ENCODE measurements at places on chromosomes 16 and 17.
A peak's percentile ranks its signal among the peaks of the same experiment; 100 is the strongest.

GRCh38 chr17:50641357-50641756 lies 6.7 kb downstream of the ABCC3 start:
- DNase-seq: no peak

- DNase-seq: peak; percentile 66
Measured at GRCh38 chr17:29140631-29141513, 39.3 kb downstream of the MYO18A start.

DNA sequence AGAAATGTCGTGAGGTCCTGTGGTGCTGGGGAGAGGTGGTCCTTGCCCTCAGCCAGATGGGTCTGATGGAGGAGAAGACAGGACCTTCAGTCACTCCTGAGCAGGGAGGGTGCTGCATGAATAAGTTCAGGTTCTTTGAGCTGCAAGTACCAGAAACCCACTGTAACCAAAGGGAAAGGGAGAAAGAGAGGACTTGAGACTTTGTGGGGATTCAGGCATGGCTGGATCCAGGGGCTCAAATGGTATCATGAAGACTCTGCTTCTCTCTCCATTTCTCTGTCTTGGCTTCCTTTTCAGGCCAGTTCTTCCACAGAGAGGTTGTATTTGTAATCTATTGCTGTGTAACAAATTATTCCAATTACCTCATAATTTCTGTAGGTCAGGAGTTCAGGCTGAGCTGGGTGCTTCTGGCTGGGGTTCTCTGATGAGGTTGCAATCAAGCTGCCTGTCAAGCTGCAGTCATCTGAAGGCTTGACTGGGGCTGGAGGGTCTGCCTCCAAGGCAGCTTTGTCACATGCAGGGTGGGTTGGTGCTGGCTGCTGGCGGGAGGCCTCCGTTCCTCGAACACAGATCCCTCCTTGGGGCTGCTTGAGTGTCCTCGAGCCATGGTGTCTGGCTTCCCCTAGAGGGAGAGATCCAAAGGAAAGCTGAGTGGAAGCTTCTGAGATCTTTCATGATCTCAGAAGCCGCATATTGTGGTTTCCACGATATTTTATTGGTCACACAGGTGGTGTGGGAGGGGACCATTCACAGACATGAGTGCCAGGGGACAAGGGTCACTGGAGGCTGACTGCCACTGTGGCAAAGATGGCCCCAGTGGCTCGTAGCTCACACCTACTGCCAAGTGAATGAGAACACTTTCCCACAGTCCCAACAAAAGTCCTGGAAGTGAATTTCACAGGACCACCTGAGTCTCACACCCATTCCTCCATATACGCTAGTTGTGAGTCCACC lies 5.9 kb upstream of the ADCY7 start:
- no peak for DNase-seq

- no peak for DNase-seq
Measured at GRCh38 chr17:61362852-61363600, 36.6 kb upstream of the TBX2 start.

- DNase-seq: peak; percentile 44
Measured at GRCh38 chr17:78351449-78352006, 8.3 kb downstream of the SOCS3 start.

- no peak for DNase-seq
Measured at GRCh38 chr16:4113358-4114256, 2.6 kb downstream of the ADCY9 start.

- no peak for DNase-seq
Measured at GRCh38 chr17:18944646-18945045, 7.3 kb upstream of the SLC5A10 start.

- no peak for DNase-seq
Measured at GRCh38 chr17:50330151-50330775, 15.7 kb upstream of the XYLT2 start.

GRCh38 chr17:72970797-72971196 lies 121.7 kb downstream of the SLC39A11 start:
- DNase-seq: no peak

DNA sequence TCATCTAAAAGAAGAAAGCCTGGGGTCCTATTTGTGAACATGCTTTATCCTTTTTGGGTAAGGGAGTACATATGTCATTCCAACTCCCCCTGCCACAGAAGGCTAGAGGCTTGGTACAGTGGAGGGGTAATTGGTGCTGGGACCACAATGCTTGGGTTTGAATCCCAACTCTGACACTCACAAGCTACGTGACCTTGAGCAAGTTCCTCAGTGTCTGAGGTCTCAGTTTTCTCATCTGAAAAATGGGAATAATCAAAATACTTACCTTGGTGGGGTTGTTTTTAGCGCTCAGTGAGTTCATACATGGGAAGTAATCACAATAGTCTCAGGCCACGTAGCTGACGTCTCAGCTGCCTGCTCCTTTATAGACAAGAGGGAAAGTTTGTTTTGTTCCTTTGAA lies 150.8 kb downstream of the CPPED1 start:
- DNase-seq: no peak

GRCh38 chr17:83203073-83203471 lies 123.7 kb downstream of the METRNL start:
- DNase-seq: peak; percentile 4

- no peak for DNase-seq
Measured at GRCh38 chr17:64024781-64025731, 4.6 kb upstream of the ICAM2 start.

GRCh38 chr17:40373324-40373723 lies 8.8 kb upstream of the GJD3 start:
- DNase-seq: no peak

DNA sequence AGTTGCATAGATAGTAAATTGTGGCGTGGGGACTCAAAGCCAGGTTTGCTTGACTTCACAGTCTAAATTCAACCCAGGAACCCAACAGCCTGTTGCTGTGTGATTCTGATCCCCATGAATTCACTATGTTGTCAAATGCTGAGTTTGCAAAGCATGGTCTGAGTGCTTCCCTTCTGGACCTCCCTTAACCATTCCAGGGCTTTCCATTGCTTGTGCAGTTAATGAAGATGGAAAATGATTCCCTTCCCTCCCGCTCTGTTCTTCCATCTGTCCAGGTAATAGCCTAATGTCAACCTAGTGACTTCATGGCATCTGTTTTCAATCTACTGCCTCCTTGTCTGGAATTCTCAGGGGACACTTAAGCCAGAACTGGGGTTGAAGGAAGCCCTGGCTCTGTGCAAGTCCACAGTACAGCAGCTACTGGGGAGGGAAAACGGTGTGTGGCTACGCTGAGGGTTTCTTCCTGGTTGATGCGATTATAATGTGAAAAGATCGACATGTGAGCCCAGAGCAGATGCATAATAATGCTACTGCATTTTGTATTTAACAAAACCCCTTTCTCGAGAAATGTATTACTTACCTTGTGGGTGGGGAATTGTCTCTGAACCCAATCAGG lies 206.7 kb downstream of the CDH13 start:
- no peak for DNase-seq

- no peak for DNase-seq
Measured at GRCh38 chr17:68004201-68004600, 7.9 kb upstream of the C17orf58 start.

DNA sequence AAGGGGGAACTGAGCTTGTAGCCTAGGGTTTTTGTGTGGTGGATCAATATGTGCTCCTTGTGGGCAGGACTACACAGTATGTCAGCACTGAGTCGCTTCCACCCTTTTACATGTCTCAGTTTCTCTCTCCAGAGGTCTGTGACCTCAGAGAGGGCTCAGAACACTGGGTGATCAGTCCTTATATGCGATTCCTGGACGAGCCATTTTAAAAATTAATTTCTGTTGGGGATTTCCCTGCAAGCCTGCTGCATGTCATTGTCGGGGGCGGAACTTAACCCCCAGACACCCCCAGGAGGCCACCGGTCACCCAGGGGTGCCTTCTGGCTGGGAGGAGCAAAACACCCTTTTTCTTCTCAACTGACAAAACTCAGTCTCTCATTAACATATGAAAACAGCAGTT lies 14.1 kb downstream of the DHRS7B start:
- no peak for DNase-seq

GRCh38 chr16:24165273-24165672 lies 90.9 kb upstream of the CACNG3 start:
- no peak for DNase-seq

GRCh38 chr17:17039911-17040310 lies 2.3 kb upstream of the MPRIP start:
- no peak for DNase-seq

- no peak for DNase-seq
Measured at GRCh38 chr17:16243801-16244567, 27.0 kb downstream of the PIGL start.

- no peak for DNase-seq
Measured at GRCh38 chr17:54948380-54948779, 20.1 kb downstream of the COX11 start.

DNA sequence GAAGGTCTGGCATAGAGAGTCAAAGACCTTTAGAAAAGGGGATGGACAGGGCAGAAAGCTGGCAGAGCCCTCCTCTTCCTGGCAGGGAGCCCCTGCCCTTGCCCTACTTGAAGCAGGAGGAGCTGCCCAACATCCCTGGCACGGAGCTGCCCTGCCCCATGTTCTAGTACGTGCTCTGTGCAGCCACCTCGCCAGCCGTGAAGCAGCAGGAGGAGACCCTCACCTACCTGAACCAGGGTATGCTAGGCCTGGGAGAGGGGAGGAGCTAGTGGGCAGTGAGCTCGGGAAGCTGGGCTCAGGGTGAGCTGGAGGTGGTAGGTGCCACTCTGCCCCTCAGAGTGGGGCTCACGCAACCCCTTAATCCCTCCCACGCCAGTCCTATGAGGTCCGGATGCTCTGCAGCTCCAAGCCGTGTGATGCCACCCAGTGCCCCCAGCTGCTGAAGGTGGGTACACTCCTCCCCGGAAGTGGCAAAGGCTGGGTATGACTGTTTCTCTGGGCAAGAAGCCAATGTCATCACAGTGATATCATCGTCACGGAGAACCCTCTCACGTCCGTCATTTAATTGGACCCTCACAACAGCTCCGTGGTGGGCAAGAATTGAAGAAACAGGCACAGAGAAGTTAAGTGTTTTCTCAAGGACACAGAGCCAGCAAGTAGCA lies 12.7 kb upstream of the STAC2 start:
- DNase-seq: no peak

DNA sequence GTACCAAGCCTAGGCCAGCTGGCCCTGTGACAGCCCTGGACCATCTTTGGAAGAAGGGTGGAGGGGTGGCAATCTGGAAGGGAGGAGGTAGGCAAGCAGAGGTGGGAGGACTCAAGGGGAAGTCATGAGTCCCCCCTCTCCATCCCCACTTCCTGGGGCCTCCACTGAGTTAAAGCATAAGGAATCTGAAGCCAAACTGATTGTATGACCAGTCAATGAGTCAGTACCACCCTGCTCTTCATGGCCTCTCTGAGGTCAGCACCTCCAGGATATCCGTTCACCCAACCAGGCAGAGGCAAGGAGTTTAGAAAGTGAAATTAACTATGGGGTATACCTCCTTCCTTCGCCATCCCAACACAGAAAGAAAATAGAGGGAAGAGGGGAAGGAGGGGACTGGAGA lies 272.7 kb downstream of the SOX9 start:
- no peak for DNase-seq

- no peak for DNase-seq
Measured at GRCh38 chr16:3951861-3952736, 71.6 kb upstream of the CREBBP start.

- DNase-seq: no peak
Measured at GRCh38 chr16:27304881-27305745, 8.7 kb upstream of the IL4R start.

DNA sequence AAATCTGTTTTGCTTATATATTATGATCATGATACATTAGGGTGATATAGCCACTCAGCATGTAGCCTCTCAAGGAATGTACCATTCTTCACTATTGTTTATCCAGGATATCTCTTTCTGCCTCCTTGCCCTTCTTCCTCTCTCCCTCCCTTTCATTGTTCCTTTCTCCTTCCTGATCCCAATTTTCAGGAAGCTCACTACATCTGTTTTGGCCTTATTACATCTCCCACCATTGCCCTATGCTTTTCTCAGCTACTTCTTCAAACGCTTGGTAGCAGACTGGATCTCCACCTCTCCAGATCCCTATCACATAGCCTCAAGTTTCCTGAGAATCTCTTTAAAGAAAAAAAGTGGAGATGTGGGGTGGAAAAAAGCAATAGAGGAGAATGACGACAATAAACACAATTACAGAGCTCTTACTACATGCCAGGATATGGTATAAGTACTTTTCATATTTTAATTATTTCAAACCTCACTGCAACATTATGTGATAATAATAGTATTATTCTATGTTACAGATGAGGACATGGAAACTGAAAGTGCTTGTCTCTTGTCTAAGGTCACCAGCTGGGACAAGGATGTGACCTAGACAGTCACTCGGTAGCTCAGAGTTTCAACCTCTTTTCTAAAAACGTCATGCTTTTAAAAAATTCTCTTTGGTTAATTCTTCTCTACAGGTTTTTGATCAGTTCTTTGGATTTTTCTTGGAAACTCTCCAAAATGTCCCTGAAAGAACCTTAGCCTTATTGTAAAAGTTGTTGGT lies 959.1 kb downstream of the CDH11 start:
- DNase-seq: no peak

GRCh38 chr17:28622186-28622585 lies 8.2 kb upstream of the RSKR start:
- DNase-seq: no peak

DNA sequence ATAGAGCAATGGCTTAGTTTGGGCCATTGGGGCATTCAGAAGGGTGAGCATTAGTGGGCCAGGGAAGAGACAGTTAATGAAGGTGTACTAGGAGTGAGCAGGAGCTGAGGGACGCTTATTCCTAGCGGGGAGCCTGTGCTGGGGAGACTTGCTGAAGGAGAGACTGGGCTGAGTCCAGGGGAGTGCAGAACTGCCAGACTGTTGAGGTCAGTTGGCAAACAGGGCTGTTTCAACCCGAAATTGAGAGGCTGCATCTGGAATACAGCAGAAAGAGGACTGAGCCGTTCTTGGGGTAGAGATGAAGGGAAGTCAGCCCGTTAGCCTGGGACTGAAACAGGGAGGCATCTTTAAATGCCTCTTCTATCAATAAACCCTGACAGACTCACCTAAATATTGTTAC lies 33.2 kb downstream of the MAP2K6 start:
- DNase-seq: no peak

GRCh38 chr16:7746941-7747340 lies 414.3 kb downstream of the RBFOX1 start:
- DNase-seq: no peak

GRCh38 chr16:2776500-2777139 lies 460 bp downstream of the ELOB start:
- no peak for DNase-seq

Data from BE2C (cell line).